ENCODE measurements at places on chromosomes 5 and 9.

- DNase-seq = no peak
Measured at GRCh38 chr5:16674750-16675149, 58.0 kb upstream of the RETREG1 start.

GRCh38 chr9:36592801-36593583 is 20.3 kb downstream of the MELK start:
- no peak for DNase-seq

DNA sequence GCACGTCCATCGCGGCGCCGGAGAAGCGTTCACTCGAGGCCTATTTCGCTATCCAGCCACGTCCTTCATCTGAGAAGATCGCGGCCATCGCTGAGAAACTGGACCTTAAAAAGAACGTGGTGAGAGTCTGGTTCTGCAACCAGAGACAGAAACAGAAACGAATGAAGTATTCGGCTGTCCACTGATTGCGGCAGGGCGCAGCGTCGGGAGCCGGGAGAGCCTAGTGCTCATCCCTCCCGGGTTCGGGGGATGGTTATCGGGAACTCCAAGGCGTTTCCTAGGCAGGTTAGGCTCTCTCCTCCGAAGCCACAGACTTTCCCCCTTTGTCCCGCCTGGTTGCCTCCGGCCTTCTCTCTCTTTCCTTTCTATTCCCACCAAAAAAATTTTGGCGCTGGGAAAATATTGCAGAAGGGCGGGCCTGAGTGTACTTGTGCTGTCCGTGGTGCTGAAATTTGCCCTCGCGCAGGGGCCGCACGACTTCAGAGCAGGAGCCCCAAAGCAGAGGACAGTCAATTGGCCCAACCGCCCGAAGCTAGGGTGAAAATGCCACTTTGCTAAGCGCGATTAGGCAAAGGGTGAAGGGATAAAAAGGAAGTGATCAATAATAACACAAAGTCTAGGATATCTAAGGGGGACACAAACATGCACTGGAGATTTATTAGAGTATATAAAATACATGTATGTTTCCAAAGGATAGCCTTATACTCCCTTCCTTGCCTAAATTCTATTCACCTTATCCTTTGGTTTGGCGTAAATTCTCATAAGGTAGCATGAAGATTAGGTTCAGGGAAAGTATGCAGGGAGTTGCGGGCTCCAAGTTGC is 1.8 kb downstream of the POU4F3 start:
- peak; percentile 62 for DNase-seq

DNA sequence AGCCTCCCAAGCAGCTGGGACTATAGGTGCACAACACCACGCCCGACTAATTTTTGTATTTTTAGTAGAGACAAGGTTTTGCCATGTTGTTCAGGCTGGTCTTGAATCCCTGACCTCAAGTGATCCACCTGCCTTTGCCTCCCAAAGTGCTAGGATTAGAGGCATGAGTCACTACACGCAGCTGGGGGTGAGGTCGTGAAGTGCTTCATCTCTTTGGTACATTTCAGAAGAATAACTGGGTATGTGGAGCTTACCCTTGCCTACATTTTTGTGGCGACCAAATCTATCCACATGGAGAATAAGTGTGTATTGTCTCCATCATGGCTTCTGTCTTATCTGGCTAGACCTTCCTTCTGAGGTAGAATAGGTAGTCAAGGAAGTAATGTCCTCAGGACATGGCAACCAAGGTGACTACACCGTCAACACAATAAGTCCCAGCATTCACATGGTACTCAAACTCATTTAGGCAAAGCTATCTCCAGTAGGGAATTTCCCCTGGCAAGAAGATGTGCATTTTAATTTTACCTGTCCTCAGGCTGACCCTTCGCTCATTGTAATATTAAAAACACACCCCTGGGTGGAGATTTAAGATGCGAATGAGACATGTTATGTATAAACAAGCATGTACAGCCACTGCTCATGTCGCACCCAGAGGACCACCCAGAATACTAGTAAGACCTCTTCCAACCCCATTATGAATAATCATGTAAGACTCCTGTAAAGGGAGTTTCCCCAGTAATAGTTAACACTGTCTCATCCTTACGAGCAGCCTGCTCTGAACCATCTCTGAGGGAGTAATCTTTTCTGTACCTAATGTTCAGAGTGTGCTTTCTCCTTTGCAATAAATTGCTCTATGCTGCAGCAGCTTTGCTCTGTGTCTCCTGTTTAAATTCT is 1173.2 kb downstream of the TAF11L14 start:
- no peak for DNase-seq

GRCh38 chr9:91942201-91942600 is 7.8 kb downstream of the ROR2 start:
- no peak for DNase-seq
